H1 (cell line): ENCODE measurements at places on chromosomes 12 and 14. TPM values are rescaled to one million over a fixed set of nuclear protein-coding genes. Genes with fewer than 3 reads are reported as not detected.

Gene C12orf54
- total RNA-seq, result not detected in 2 replicates

- no peak for DNase-seq
- H3K4me1 ChIP-seq, result no peaks in the 10 kb centered on the region
- no peaks in the 10 kb centered on the region for H3K36me3 ChIP-seq
Measured at GRCh38 chr12:38253778-38254177, 62.8 kb upstream of the ALG10B start.

Gene DAO
- total RNA-seq, result not detected in 2 replicates

- no peaks in the 10 kb centered on the region for H3K36me3 ChIP-seq
- no peak for DNase-seq
- H3K4me1 ChIP-seq, result peaks cover 2% of the 10 kb centered on the region
- no peaks in the 10 kb centered on the region for H3K27me3 ChIP-seq
- no peak overlapping the region for H3K27ac ChIP-seq
Measured at GRCh38 chr12:5523396-5524115, 91.6 kb downstream of the NTF3 start.

GRCh38 chr12:110104188-110105094 is 19.7 kb upstream of the IFT81 start:
- H3K36me3 ChIP-seq, result no peaks in the 10 kb centered on the region
- H3K4me3 ChIP-seq, result no peak overlapping the region
- H3K27ac ChIP-seq, result no peak overlapping the region
- H3K27me3 ChIP-seq, result no peaks in the 10 kb centered on the region
- 0 out of 2 replicates have a peak, but pooled peaks cover 2% of the 10 kb centered on the region for H3K4me1 ChIP-seq

DNA sequence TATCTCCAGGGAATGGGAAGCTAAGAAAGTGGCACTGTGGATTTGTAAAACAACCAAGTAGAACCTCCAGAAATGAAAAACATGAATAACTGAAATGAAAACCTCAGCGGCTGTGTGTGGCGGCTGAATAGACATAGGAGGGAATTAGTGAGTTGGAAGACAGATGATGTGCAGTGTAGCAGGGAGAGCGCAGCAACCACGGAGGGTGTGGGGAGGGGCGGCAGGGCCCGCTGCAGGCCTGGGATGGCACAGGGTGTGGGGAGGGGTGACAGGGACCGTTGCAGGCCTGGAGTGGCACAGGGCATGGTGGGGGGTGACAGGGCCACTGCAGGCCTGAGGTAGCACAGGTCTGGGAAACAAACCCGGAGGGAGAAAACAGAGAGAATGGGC is 51.1 kb downstream of the BEGAIN start:
- no peak for DNase-seq
- no peaks in the 10 kb centered on the region for H3K4me1 ChIP-seq
- no peaks in the 10 kb centered on the region for H3K36me3 ChIP-seq
- no peak overlapping the region for H3K4me3 ChIP-seq
- H3K27me3 ChIP-seq, result no peaks in the 10 kb centered on the region
- no peak overlapping the region for H3K27ac ChIP-seq

DNA sequence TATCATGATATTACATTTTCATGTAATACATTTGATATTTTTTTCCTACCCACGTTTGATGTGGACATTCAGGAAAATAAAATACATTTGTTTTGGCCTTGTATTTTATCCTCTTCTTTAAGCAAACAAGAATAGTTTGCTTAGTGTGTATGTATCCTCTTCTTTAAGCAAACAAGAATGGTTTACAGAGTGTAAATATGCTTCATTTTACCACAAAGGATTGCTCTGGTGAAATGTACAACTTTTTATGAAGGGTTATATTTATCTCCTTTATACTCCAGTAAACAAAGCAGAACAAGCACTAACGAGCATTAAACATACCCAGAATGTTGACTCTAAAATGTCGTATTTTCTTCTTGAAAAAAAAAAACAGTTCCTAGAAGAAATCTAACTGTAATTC is 244.7 kb downstream of the KCNH5 start:
- DNase-seq, result no peak
- no peaks in the 10 kb centered on the region for H3K27me3 ChIP-seq
- H3K36me3 ChIP-seq, result no peaks in the 10 kb centered on the region

GRCh38 chr12:68806488-68807237 is 1.3 kb upstream of the MDM2 start:
- peaks cover 12% of the 10 kb centered on the region; the same call in 1 of the 2 replicates for H3K4me1 ChIP-seq
- peaks cover 21% of the 10 kb centered on the region; the same call in 1 of the 2 replicates for H3K36me3 ChIP-seq
- H3K4me3 ChIP-seq, result peak overlapping the region; percentile 97
- no peaks in the 10 kb centered on the region for H3K27me3 ChIP-seq

GRCh38 chr12:98466640-98467400 is 48.6 kb upstream of the TMPO start:
- H3K36me3 ChIP-seq, result no peaks in the 10 kb centered on the region
- H3K27me3 ChIP-seq, result no peaks in the 10 kb centered on the region
- no peaks in the 10 kb centered on the region for H3K4me1 ChIP-seq
- H3K27ac ChIP-seq, result no peak overlapping the region
- H3K4me3 ChIP-seq, result no peak overlapping the region

Gene TBK1
- total RNA-seq, result 19.2 and 20.4 TPM in 2 replicates

DNA sequence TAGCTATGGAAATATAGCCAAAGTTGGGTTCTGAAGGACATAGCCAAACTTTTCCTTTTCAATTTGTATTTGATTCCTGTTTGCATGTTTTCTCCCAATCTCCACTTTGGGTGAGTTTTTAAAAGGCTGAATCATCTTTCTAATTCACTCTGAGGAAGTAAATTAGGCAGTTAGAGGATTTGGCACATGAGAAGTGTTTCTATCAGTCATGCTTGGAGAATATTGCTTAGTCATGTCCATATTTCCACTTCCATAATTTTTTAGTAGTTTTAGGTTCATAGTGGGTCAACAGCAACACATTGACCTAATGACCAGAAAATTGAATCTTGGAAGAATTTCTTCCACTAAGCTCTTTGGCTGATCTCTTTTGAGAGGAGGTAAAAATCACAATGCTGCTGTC is 21.8 kb downstream of the IRAK3 start:
- no peaks in the 10 kb centered on the region for H3K4me1 ChIP-seq
- DNase-seq, result no peak
- H3K27me3 ChIP-seq, result no peaks in the 10 kb centered on the region
- no peak overlapping the region for H3K4me3 ChIP-seq
- H3K27ac ChIP-seq, result no peak overlapping the region

- H3K4me3 ChIP-seq, result no peak overlapping the region
Measured at GRCh38 chr12:88188180-88188579, 46.1 kb downstream of the TMTC3 start.
